ENCODE measurements at places on chromosomes 12 and 14.

DNA sequence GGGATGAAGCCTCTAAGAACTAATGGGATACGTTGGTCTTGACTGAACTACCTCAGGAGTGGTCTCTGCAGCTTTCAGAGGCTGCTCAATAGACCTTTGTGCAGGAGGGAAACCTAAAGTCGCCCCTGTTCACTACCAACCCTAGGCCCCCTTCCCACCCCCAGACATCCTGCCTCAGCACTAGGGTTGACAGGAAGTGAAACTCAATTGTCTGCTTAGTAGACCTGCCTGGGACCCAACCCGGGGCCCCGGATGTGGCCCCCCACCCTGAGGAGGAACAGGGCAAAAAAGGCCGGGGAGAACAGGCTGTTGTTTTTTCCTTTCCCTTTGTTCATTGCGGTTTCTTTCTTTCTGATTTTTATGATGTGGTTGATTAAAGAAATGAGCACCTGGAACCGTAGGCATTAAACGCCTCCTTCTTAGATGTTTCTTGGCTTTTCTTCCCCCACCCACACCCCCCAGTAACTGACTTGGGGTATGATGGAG lies 1.6 kb upstream of the DGKA start:
- DNase-seq: peak; percentile 75

GRCh38 chr12:52015532-52016041 lies 8.8 kb downstream of the TAMALIN start:
- no peak for DNase-seq

DNA sequence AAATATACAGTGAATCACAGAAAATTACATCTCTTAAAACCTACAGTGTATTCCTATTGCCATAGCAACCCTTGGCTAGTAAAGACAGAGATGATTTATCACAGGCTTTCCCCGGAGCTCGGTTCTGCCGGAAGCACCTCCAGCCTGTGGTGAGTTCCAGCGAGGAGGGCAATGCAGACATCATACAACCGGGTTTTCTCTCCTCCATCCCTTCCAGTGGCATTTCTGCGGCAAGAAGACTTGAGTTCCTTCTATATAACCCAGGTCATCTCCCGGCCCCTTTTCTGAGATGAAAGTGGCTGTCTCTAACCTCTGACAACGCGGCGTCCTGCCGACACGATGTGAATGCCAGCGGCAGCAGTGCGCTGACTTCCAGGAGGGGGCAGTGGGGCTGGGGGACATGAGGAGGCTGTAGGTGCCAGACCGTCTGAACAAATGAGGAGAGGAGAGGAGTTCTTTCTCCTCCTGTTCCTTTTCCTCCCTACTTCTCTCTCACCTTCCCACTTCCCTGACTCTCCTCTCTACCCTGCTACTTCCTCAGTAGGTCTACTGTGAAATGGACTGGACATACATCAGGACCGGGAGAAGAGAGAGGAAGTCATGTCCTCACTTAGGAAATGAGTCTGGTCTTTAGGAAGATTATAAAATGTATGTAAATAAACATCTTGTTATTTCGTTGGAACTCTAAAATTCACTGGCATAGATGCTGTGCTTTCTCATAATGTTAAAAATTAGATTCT lies 68.6 kb upstream of the MAX start:
- DNase-seq: peak; percentile 16

DNA sequence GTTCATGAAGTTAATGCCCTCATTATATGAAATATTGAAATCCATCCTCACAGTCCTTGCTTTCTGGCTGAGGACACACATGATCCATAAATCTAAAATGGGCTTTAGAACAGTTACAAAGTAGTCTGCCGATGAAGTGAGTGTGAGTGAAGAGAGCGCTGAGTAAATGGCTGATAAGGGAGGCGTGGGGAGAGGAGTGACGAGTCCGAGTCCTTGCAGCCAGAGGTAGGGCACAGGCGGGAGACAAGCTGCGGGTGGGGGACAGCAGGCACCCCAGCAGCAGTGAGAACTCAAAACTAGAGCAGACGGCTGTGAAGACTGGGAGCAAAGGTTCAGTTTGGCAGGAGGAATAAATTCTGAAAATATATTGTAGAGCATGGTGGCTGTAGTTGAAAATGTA lies 140.1 kb upstream of the ATP2B1 start:
- DNase-seq: no peak
